ENCODE measurements at places on chromosomes 5 and 9.
A peak's percentile ranks its signal among the peaks of the same experiment; 100 is the strongest.

DNA sequence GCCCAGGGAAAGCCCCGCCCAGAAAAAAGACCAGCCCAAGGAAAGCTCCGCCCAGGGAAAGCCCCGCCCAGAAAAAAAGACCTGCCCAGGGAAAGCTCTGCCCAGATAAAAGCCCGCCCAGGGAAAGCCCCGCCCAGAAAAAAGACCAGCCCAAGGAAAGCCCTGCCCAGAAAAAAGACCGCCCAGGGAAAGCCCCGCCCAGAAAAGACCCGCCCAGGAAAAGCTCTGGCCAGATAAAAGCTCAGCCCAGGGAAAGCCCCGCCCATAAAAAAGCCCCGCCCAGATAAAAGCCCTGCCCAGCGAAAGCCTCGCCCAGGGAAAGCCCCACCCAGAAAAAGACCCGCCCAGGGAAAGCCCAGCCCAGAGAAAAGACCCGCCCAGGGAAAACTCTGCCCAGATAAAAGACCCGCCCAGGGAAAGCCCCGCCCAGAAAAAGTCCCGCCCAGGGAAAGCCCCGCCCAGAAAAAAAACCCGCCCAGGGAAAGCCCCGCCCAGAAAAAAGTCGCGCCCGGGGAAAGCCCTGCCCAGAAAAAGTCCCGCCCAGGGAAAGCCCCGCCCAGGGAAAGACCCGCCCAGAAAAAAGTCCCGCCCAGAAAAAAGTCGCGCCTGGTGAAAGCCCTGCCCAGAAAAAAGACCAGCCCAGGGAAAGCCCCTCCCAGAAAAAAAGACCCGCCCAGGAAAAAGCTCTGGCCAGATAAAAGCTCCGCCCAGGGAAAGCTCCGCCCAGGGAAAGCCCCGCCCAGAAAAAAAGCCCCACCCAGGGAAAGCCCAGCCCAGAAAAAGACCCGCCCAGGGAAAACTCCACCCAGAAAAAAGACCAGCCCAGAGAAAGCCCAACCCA, 11.9 kb downstream of the GRIN1 start:
- peak; percentile 81 for DNase-seq

DNA sequence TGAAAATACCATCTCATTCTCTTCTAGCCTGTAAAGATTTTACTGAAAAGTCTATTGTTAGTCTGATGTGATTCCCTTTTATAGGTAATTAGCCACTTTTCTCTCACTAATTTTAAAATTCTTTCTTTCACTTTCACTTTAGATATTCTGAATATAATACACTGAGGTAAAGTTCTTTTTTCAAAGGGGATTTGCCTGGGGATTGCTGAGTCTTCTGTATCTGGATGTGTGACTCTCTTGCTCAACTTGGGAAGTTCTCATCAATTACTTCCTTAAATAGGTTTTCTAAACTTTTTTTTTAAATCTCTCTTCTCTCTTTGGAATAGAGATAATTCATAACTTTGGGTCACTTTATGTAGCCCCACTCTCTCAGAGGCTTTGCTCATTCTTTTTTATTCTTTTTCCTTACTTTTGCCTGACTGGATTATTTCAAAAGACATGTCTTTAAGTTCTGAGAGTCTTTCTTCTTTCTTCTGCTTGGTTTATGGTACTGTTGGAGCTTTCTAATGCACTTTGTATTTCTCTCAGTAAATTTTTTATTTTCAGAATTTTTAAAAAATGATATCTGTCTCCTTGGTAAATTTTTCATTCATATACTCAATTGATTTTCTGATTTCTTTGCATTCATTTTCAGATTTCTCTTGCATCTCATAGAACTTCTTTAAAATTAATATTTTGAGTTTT, 55.9 kb upstream of the IL12B start:
- no peak for DNase-seq

DNA sequence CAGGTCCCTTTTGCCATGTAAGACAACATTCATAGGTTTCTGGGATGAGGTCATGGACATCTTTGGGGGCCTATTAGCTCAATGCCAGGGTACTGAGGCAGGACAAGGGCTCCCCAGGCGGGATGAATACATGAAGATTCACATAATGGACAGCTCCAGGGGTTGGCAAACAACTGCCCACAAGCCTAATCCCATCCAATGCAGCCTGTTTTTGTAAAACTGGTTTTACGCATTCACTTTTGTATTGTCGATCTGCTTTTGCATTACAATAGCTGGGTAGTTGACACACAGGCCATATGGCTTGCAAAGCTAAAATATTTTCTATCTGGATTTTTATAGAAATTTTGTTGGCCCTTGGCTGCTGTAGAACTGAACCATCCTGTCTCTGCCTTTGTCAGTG, 248.5 kb upstream of the PANK3 start:
- DNase-seq, result no peak

DNA sequence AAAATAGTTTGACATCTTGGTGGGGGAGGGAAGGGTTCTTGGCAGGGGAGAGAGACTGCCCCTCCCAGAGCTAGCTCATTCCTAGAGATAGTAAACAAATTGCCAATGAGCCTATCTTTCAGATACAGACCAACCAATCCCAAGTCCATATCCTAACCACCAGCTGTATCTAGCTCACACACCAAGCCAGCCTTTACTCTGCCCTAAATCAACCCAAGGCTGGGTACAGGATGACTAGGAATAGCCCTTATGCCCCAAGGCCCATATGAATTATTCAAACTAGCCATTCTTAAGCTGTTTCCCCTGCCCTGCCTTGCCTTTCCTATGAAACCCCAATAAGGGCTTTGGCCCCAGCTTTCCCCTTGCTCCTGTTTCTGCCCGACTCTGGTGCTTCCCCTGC, 281.3 kb upstream of the PANK3 start:
- DNase-seq, result no peak

- DNase-seq, result no peak
Observed at GRCh38 chr5:172700365-172701290, 59.6 kb downstream of the NEURL1B start.

GRCh38 chr5:128791312-128791711, 174.0 kb upstream of the SLC27A6 start:
- DNase-seq, result no peak

DNA sequence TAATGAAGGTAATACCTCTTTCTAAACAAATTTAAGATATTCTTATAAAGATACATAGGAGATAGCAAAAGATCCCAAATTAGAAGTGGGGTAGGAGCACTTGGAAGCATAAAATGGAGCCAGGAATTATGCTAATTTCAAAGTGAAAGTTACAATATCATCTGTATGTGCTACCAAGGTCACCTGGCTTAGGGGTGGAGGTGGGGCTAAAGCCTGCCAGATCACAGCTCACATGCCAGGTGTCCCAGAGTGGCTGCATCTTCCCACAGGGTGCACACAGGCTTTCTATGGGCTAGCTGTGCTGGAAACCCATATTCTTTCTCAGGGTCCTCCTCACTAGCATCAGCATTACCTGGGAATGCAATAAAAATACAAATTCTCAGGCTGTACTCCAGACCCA, 118.2 kb upstream of the TXNDC8 start:
- no peak for DNase-seq

DNA sequence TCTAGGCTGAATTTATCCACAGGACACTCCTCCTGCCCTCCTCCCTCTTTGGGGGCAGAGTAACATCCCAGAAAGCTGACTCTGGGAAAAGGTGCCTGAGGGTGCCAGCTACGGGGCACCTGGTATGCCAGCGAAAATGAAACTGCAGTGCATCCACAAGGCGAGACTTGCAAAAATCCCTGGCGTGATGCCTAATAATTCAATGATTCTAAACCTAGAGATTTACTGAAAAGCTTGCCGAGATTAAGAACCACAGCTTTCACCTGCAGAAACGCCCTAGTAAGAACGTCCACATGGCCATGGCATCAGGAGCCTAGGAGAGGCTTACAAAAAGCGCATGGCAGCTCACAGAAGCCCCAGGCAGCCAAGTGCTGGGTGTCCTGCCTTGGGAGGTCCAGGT, 20.9 kb downstream of the CCNJL start:
- no peak for DNase-seq

DNA sequence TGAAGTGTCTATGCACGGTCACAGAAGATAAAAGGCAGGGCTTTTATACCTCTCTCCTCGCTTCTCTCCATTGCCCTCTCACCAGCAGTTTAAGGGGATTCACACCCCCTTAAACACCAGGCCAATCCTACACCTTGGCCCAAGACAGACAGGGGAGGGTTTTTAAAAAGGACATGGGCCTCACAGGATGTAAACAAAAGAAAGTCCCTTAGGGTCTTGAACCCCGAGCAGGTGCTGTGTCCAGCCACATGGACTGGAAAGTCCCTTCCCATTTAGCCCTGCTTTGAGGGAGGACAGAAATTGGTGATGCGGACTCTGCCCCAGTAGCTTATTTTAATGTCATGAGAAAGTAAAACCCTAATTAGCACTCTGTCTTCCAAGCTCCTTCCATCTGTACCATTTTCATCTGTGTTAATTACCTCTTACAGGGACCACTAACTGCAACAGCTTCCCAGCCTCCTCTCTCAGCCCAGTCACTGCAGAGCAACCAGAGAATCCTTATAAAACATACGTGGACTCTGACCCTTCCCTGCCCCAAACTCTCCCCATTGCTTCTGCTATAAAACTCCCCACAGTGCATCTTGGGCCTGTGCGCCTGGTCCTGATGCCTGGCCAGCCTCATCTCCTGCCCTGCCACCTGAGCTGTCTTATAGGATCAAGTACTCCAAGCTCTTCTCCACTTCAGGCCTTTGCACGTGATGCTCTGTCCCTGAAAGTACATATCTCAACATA, 16.7 kb downstream of the WHRN start:
- no peak for DNase-seq

DNA sequence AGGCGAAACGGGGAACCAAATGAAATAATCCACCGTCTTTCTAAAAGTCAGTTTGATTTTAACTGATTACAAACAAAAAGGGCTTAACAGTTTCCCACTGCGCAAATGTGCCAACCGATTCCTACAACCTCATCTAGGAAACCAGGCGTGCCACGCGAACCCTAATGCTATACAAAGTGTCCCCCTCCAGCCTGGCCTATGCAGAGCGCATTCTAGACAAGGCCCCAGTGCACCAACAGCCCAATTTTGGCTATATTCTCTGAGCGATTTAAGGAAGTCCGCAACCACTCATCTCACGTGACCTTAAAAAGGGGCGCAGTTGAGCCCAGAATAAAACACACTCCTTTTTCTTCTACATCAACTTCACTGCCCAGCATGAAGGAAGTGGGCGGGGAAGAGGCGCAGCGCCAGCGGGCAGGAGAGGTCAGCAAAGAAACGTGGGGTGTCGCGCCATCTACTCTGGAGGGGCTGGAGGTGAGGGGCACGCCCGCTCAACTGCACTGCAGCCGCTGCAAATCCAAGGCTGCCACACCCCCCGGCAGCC, 779 bp downstream of the FAM13B start:
- no peak for DNase-seq

DNA sequence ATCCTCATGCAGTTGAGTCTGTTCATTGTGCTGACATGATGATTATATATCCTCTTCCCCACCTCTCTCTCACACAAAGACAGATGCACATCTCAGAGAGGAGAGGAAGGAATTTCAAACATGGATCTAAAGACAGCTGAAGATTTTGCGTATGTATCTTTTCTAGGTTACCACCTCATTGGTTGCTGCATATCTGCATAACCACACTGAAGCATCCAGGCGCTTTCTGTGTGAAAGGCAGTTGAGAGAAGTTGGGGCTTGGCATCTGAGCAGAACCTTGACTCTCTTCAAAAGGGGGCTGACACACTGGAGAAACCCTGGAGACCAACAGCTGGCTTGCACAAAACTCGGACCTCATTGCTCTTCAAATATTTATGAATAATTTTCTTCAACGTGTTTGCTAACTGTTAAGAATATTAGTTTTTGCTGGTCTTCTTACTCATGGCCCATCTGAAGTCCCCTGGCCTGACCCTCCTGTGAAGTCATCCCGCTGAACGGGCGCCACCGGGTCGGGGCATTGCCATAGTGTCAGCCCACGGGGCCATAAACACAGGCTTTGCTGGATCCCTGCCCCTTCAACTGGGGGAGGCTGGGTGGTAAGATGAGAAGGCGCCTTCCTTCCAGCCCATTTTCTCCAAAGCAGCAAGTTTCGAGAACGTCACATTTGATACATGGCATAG, 593.2 kb upstream of the CLINT1 start:
- DNase-seq, result no peak

DNA sequence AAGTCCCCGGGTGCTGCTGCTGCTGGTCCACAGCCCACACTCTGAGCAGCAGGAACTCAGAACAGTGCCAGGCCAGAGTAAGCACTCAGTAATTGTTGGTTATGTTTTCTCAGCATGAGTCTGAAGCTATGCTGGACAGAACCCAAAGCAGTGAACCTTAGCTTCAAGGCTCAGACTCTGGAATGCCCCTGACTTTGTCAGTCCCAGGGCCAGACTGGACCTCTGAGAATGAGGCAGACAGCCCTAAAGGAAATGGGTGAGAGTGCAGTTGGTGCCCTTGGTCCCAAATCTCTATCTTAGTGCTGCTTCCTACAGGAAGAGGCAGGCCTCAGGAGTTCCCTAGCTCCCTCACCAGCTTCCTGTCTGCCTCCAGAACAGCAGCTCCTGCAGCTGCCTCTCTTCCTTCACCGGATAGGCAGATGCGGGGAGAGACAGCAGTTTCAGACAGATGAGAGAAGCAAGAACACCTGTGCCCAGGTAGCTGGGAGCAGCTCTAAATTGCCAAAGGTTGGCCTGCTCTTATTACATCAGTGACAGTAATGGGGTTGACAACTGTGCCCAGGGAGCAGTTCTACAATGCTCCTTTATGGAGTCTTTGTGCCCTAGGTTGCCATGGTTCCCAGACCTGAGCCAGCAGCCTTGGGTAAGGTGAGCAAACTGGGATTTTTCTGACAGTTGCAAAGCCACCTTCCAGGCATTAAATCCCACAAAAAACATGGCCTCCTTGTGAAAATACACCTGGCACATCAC, 82.2 kb upstream of the CXCL14 start:
- no peak for DNase-seq

- no peak for DNase-seq
Observed at GRCh38 chr9:117325110-117325731, 89.6 kb downstream of the ASTN2 start.

DNA sequence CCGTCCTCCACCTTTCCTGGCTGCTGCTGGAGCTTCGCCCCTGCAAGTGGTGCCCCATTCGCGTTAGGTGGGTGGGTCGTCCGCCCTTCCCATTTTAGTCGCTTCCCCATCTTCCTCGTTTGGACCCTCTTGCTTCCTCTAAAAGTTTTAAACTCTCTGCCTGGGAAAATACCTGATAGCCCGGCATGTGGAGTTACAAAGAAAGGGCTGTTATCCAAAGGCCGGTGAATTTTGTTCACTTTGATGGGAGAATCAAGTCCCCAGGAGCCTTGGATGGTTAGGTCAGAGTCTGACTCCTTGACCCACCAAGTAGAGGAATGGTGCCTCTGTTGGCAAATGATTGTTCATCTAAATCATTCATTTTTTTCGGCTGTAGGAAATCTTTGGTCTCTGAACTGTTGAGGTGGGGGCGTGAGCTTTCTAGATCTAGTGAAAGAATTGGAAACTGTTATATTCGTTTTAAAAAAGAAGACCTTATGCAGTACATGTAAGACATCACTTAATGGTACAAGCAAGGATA, 29.5 kb upstream of the APC start:
- no peak for DNase-seq

DNA sequence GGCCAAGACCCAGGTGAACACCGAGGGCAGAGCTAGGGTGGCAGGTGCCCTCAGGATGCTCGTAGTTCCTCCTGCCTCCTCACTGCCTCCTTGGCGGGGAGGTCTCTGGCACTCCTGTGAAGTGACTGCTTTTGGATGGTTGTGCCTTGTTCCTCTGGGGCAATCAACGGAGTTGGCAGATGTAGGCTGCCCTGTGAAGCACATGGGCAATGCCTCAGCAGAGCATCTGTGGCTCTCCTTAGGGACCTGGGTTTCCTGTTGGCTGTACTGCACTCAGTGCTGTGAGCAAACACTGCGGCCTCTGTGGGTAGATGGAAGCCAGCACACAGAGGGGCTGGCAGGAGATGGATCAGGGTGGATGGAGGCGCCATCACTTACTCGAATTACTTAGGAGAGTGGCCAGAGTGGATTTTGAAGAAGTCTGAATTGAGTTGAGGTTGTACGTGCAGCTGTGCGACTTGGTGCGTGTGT, 71.4 kb upstream of the COL5A1 start:
- DNase-seq, result no peak

All from germinal center (tissue), 1 donor.